ENCODE measurements at places on chromosomes 16 and 17.

DNA sequence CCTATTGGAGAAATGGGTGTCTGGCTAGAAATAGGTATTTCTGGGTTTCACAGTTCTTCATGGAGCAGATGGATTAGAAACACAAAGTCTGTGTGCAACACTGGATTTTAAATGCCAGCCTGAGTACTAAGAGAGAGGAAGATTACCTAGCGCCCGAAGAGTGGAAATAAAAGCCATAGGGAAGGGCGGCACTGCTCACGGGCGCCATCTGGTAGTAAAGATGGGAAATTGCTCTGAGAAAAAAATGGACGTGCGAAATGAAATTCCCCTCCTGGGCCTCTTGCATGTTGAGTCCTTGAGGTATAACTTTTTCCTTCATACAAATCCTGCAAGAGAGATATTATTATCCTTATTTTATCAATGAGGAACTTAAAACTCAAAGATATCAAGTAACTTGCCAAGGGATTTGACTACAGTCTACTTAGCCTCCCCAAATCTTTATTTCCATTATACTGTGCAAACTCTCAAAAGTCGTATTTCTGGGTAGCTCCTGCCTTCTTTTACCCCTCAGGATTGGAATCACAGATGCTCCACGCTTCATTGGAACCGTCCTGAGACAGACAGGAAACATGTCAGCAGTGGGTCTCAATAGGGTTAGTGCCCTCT lies 72.8 kb downstream of the MMD start:
- peak; percentile 48 for DNase-seq

DNA sequence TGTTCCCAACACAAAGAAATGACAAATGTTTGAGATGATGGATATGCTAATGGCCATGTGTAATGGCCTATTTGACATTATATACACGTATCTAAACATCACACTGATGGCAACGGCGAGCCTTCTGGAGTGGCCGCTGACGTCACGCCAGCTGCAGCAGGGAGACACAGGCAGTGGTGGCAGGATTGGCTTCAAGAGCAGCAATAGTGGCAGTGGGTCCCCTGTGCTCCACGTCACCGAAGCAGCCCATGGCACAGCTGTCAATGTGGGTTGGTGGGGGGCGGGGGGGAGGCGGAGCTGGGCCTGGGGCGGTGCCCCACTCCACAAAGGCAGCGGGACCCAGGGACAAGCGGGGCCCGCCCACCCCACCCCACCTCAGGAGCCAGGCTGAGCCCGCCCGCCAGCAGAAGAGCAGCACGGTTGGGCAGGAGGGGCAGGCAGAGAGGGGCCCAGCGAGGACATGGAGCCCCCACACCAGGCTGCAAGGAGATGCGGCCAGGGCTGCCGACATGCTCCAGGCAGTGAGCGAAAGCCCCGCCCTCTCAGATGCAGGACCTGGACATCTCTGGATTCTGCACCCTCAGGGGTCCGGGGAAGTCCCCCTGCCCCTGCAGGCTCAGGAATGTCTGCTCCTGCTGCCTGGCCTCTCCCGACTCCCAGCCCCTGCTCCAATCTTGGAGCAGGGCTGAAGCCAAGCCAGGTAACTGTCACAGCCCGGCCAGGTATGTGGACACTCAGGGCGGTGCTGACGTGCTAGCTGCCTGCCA lies 64.6 kb downstream of the USP32 start:
- no peak for DNase-seq

DNA sequence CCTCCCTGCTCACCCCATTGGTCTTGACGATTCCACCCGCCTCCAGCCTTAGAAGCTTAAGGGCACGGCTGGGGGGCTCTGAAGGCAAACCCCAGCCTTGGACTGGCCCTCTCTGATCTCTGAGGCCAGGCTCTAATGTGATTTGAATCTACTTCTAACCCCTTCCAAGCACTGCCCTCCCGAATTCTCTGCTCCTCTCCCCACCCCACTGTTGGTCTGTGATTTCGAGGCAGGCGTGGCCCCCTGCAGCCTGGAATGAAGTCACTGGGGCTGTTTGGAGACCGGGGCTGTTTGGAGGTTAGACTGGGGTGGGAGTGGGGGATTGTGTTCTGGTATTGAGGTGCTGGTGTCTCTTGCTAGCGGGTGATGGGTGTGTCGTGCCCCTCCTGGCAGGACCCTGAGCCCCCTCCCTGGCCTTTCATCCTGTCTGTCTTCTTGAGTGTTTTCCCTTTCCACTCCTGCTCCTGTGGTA lies 2.2 kb downstream of the GRB7 start:
- no peak for DNase-seq

GRCh38 chr17:46977750-46978488 lies 1.1 kb downstream of the RPRML start:
- no peak for DNase-seq

- no peak for DNase-seq
Measured at GRCh38 chr16:3152991-3153368, 18.2 kb downstream of the ZNF213 start.

DNA sequence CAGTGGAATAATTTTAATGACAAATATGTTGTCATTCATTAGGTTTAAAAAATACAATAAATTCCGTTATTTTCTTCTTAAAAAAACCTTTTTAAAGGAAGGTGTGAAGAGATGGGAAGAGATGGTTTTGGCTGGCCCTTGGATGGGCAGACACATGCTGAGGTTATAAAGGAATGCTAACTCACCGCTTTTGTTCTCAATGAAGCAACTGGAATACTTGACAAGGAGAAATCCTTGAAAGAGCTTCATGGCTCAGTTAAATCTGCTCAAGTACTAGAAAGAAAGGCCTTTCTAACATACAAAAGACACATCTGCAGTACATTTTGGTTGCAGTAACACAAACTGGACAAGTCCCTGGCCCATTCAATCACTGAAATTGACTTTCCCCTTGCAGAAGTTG lies 158.3 kb upstream of the KCNJ16 start:
- DNase-seq: no peak

GRCh38 chr17:77613627-77614026 lies 344.9 kb upstream of the TNRC6C start:
- DNase-seq: no peak

GRCh38 chr17:71792966-71793365 lies 327.9 kb upstream of the SOX9 start:
- no peak for DNase-seq

DNA sequence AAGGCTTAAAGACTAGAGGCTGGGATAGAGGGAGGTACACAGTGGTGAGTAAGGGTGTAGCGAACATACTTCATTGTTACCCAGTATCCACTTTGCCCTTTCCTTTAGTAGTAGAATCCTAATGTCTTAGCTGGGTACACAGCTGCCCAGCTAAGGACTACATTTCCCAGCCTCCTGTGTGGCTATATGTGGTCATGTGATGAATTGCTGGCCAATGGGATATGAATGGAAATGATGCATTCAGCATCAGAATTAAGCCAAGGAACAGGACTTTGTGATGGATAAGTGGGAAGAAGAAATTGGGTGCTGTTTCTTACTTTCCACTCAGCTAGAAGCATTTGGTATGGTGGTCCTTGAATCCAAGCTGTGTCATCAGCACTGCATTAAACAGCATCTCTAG lies 55.9 kb downstream of the FOXL1 start:
- DNase-seq: no peak

DNA sequence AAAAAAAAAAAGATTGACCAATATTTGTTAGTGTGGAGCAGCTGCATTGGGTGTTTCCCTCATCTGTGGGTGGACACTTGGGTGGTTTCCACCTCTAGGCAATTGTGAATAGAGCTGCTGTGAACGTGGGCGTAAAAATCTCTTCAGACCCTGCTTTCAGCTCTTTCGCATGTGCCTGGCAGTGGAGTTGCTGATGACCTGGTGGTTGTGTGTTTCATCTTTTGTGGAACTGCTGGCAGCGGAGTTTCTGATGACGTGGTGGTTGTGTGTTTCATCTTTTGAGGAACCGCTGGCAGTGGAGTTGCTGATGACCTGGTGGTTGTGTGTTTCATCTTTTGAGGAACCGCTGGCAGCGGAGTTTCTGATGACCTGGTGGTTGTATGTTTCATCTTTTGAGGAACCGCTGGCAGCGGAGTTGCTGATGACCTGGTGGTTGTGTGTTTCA lies 21.4 kb downstream of the ZC3H18 start:
- DNase-seq: peak; percentile 23

DNA sequence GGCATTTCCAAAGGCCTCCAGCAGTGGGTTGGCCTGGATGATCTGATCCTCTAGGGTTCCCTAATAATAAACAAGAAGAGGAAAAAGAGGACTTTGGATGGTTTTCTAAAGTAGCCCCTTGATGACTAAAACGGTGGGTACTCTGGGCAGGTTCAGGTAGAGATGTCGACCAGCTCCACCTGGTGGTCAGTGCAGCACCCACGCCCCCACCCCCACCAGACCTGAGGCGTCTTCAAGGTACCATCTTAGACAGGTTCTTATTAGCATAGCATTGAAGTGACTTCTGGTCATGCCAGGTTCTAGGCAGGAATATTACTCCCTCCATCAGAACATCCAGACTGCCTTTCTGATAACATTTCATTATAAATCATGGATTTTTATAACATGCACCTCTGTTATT lies 15.0 kb downstream of the MYH13 start:
- DNase-seq: no peak

- no peak for DNase-seq
Measured at GRCh38 chr17:33175562-33175961, 117.5 kb downstream of the ASIC2 start.

DNA sequence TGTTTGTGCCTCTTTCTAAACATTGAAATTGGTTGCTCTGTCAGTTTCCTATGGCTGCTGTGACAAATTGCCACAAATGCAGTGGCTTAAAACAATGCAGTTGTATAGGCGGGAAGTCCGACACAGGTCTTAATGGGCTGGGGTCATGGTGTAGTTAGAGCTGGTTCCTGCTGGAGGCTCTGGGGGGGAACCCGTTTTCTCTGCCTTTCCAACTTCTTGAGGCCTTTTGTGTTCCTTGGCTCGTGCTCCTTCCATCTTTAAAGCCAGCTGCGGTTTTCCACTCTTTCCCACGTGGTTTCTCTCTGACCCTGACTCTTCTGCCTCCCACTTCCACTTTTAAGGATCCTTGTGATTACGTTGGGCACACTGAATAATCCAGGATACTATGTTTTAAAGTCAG lies 12.5 kb downstream of the EPN2 start:
- no peak for DNase-seq

GRCh38 chr17:69222707-69223258 lies 5.8 kb downstream of the ABCA10 start:
- no peak for DNase-seq

DNA sequence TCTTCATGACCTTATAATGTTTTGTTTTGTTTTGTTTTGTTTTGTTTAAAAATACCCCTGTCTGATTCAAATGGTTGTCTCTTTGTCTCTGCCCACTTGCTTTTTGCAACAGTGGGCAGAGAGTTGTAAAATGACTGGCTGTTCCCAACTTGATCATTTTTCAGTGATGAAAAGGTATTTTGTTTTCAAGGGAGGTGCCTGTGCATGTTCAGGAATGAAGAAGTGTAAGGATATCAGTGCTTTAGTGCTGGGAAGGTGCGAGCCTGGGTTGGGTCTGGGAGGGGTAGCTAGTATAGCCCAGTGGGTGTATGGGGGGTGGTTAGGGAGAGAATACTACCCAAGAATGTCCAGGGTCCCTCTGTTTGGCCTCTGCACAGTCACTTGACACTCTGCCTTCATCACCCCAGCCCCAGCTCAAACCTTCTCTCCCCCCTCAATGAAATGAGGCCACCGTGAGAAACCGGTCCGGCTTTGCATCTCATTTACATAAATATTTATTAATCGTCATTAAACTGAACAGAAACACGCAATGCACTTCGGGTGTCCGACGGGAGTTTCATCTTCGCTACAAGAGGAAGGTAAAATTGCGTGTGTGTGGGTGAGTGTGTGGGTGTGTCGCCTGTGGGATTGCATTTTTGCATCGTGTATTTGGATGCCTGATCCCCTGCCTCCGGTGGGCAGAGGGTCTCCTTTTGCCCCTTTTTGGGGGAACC lies 4.3 kb downstream of the NEUROD2 start:
- no peak for DNase-seq

DNA sequence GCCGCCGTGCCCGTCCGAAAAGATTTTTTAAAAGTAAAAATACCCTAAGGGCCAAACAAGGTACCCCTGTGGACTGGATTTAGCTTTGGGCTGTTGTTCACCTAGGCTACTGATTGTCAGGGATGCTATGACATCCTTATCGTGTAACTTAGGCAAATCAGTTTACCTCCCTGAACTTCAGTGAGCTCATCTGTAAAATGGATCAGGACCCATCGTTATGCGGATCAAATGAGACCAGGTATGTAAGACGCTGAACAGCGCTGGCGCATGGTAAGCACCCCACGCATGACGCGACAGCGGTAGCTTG lies 658 bp upstream of the ZNF771 start:
- no peak for DNase-seq

DNA sequence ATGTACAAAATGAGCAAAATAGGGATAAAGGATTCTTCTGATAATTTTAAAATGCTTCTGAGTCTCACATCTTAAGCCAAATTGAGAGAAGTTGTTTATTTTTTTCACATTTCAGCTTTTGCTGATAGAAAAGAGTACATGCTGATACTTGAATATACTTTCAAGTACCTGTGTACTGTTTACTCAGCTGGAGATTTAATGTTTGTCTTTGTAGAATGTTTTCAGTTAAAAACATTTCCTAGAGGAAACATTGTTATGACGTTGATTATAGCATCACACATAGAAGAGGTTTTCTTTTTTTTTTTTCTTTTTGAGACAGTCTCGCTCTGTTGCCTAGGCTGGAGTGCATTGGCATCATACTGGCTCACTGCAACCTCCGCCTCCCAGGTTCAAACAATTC lies 19.7 kb downstream of the ESRP2 start:
- no peak for DNase-seq

GRCh38 chr17:14197057-14197456 lies 39.6 kb downstream of the CDRT15 start:
- no peak for DNase-seq

DNA sequence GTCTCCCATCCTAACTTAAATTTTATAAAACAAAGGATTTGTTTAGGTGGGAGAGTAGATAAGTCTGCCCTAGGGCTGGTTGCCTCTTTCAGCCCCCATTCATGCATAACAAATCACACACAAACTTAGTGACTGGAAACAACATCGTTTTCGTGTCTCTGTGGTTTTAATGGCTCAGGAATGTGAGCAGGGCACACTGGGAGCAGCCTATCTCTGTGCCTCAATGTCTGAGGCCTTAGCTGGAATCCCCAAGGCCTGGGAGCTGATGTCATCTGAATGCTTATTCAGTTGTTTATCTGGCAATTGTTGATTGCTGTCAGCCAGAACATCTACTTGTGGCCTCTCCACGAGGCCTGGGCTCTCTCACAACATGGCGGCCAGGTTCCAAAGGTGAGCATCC lies 101.9 kb upstream of the HSBP1 start:
- DNase-seq: no peak

Measured in CD4-positive, alpha-beta memory T cell (primary cell).